ENCODE measurements at places on chromosomes 12 and 14.

GRCh38 chr14:89012282-89013097, 188.0 kb downstream of the TTC8 start:
- DNase-seq: peak; percentile 25

GRCh38 chr12:13152281-13152680, 44.2 kb upstream of the EMP1 start:
- no peak for DNase-seq

DNA sequence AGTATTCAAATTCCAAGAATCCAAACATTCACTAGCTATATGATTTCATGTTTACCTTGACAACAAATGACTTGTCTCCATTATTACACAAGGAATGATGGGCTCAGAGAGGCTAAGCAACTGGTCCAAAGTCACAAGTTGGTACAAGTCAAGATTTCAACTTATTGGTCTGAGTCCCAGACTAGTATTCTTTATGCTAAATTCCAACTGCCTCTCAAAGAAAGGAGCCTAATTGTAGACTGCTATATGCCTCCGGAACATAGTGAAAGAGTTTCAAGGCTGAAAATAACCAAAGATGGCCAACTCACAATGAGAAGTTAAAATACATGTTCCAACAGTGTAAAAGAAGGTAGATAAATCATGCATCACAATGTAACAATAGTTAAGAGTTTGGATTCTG, 7.5 kb downstream of the BTG1 start:
- no peak for DNase-seq

- no peak for DNase-seq
Measured at GRCh38 chr14:104793703-104793959, 1.9 kb downstream of the AKT1 start.

DNA sequence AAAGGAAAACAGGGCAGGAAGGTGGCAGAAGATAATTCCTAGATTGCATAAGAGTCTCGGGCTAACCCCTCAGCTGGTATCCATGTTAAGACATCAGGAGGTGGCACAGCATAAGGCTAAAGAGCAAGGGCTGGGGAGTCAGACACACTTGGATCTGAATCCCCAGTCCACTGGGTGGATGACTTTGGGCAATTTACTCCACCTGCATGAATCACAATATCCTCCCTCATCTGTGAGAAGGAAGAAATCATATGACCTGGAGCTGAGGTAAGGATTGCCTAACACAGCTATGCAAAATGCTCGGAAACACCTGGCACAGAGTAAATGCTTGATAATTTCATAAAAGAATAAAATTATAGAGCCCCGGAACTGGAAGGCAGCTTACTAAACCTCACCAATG, 217.9 kb downstream of the PIK3C2G start:
- DNase-seq: peak; percentile 28

- DNase-seq: peak; percentile 77
Measured at GRCh38 chr14:55077170-55078151, 26.0 kb downstream of the MAPK1IP1L start.

GRCh38 chr12:70059373-70059772, 183.9 kb upstream of the CNOT2 start:
- no peak for DNase-seq

DNA sequence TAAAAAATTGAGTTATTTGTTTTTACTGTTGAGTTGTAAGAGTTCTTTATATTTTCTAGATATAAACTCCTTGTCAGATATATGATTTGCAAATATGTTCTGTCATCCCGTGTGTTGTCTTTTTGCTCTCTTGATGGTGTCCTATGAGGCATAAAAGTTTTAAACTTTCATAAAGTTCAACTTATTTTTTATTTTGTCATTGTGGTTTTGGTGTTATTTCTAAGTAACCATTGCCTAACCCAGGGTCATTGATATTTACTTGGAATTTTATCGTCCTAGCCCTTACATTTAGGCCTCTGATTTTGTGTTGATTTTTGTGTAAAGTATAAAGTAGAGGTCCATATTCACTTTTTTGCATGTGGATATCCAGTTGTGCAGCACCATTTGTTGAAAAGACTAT, 63.1 kb downstream of the SRGAP1 start:
- no peak for DNase-seq

DNA sequence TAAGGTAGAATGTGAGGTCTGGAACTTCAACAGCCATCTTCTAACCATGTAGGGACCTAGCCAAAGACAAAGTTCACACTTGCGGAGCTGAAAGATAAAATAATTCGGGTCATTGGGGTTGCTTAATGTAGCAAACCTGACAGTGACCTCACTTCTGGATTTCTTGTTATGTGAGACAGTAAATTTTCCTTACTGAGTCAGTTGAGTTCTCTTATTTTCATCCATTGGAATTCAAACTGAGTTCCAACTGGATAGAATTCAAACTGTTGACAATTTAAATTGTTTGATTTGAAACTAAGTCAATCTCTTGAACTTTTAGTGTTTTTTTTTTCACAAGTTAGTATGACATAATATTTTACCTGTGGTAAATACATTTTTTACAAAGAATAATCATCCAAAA, 406.5 kb downstream of the ADAMTS20 start:
- DNase-seq: no peak

DNA sequence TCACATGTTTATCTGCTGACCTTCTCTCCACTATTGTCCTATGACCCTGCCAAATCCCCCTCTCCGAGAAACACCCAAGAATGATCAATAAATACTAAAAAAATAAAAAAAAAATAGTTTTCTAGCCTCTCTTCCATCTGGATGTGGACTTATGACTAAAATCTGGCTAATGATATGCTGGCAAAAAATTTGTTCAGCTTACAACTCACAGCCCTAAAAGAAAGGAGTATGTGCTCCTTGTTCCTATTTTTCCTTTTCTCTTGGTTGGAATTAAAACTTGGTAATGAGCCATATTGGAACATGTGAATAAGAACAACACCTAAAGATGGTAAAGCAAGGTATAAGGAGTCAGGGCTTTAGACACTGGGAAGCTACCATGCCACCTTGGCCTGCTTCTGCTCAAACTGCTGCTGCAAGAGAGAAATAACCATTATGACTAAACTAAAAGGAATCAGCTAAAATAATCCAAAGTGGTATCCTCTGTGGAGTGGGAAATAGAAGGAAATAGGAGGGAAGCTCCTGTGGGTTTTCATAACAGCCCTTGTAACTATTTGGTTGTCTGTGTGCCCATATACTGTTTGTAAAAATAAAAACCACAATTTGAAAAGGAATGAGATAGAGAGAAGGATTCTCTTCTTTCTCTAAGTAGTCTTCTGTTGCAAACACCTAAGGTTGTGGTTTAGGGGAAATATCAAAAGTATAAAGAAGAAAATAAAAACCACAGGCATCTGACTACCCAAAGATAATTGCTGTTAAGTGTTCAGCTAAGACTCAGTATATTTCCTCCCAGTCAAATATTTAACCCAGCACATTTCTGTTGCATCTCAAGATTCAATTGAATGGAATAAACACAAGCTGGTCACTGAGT, 53.8 kb downstream of the SDR9C7 start:
- DNase-seq: no peak

DNA sequence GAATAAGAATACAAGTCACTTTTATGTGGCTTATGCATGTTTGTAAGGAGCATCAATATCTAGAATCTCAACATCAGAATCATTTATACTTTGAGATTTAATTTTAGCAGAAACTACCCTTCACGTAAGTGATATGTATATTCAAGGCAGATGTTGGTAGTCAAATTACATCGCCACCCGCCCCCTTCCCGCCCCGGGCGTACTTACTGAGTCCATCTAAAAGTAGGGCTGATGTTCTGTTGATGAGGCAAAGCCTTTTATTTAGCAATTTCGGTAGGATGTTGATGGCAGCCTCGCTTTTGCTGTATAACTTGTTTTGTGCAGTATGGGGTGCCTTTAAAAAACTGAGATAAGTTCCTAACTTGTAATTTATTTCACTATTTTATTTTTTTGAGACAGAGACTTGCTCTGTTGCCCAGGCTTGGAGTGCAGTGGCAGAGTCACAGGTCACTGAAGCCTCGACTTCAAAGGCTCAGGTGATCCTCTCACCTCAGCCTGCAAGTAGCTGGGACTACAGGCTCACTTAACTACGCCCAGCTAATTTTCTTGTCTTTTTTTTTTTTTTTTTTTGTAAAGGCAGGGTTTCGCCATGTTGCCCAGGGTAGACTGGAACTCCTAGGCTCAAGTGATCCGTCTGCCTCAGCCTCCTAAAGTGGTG, 30.8 kb downstream of the KTN1 start:
- no peak for DNase-seq

GRCh38 chr12:15157269-15157671, 63.9 kb downstream of the RERG start:
- DNase-seq: no peak

DNA sequence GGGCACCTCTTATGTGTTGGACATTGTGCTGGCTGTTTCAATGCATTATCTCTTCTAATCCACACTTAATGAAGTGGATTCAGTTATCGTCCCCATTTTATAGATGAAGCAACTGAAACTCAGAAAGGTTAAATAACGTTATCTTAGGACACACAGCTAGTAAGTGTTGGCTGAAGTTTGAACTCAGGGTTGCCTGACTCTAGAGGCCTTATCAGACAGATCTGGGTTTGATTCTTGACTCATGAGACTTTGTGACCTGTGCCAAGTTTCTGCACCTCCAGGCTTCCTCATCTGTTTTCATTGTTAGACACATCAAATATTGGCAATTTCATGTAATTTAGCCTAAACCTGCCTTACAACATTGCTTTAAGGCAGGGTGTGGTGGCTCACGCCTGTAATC, 18.2 kb upstream of the IRF2BPL start:
- no peak for DNase-seq

DNA sequence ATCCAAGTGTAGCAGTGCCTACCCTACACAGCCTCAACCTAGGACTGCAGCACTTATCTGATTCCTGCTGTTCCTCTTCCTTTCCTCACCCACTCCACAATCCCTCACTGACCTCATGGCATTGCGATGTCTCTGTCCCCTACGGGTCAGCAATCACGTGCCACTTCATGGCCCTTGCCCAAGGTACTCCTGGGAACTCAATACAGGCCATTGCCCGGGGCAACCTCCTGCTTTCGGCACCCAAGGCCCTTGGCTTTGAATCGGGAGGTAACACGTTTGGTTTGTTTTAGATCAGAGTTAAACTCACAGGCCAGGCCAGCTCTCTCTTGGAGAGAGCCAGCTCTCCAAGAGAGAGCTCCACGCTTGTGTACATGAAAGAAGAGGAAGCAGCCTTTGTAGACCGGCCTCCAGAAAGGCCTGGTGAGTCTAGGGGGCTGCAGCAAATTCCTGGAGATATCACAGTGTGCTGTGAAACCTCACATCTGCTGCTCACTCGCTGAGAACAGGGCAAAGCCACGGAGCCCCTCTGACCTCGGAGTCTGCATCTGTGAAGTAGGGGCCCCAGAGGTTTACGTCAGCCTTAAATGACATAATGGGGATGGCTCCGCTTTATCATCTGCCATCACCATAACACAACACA, 12.2 kb downstream of the CLMN start:
- DNase-seq: no peak

GRCh38 chr12:104596898-104597843, 140.4 kb downstream of the CHST11 start:
- no peak for DNase-seq

- no peak for DNase-seq
Measured at GRCh38 chr12:43148691-43149090, 403.3 kb downstream of the ADAMTS20 start.

GRCh38 chr12:110590806-110591326, 7.7 kb upstream of the PPTC7 start:
- no peak for DNase-seq

GRCh38 chr12:113855998-113856397, 110.1 kb downstream of the RBM19 start:
- no peak for DNase-seq

DNA sequence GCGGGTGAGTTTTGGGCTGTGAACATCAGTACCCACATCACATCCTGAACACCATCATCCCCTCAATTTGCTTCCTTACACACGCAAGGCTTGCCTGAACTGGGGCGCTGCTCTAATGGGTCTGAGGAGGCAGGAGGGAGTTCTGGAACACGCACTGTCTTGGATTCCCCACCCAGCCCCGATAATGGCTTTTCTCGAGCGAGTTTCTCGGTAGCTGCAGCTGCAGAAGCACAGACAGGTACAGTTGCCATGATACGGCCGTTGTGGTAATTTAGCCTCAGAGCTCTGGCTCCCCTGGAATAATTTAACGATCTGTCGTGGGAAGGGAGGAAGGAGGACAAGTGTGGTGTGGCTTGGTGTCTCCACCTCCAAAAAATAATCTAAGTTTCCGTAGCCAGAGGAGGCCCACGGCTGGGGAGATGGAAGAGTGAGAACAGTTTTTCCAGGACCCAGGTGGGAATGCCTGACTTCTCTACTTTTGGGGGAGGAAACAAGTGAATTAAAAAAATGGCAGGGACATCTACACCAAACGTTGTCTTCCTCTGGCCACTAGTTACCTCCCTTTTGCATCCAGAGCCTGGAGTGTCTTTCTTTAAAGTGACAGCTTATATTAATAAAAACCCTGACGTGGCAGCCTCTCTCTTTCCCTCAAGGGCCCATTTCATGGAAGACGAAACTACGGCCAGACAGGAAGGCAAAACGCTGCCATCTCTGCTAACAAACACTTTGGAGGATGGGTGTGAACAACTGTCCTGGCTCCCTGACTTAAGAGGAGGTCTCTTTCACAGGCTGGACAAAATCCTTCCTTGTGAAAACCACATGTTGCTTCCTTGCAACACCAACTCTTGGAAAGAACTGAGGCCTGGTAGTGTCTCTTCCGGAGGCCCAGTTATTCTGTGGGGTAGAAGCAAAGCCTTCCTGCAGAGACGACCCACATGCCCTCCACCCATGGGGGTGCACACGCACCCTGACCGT, 84.8 kb downstream of the RBM19 start:
- DNase-seq: no peak

DNA sequence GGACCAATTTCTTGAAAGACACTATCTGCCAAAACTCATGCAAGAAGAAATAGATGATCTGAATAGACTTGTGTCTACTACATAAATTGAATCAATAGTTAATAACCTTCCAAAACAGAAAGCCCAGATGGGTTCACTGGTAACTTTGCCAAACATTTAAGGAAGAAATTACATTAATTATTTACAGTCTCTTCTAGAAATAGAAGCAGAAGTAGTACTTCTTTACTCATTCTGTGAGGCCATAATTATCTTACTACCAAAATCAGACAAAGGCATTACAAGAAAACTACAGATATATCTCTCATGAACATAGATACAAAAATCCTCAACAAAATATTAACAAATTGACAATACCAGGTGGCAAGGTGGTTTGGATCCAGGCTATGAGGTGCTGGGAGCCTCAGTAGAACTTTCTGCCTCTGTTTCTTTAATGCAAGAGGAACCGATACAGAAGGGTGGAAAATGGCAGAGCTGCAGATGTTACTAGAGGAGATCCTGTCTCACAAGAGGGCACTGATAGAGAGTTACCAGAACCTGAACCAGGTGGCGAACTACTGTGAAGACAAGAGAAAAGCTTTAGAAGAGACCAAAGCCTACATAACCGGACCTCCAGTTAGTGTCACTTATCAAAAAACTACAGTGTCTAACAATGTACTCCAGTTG, 33.7 kb upstream of the KTN1 start:
- no peak for DNase-seq

Data from transverse colon (tissue), 4 donors.